ENCODE measurements at places on chromosomes 12 and 14.

- DNase-seq = no peak
These were observed 1029.7 kb upstream of the LRFN5 start for GRCh38 chr14:40576880-40577478.

DNA sequence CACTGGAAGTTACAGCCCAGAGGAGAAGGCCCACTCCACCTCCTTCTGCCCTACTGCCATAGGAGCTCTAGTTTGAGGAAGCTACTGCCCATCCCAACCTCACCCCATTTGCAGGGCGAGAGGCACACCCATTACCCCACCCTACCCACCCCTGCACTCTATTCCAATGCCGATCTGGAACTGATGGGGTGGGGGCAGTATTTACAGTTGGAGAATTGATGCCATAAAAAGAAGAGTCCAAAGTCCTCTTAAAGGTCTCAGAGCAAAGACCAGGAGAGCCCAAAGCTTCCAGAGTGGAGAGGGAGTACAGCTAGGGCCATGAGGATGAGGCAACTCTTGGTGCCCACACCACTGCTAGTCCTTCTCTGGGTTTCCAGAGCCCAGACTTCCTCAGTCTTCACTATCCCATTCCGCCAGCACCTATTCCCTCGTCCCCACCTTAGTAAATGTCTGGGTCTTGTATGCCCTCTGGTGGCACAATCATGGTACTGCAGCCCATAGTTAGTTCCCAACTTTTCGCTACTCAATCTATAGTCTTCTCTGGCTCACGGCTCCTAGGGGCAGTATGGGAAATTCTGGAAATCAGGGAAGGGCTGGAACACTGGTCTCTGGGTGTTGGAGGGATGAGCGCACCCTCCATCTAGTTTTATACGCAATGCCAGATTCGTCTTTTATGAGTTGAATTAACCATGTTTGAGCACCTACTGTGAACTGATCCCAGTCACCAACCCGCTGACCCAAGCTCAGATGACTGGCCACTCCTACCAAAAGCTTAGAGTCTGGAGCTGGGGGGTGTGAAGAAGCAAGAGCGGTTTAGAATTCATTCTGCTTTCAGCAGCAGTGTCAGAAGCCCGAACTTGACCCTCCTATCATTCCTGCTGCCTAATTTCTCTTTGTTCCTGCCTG is 6.9 kb upstream of the ADCY6 start:
- DNase-seq = peak; percentile 84

DNA sequence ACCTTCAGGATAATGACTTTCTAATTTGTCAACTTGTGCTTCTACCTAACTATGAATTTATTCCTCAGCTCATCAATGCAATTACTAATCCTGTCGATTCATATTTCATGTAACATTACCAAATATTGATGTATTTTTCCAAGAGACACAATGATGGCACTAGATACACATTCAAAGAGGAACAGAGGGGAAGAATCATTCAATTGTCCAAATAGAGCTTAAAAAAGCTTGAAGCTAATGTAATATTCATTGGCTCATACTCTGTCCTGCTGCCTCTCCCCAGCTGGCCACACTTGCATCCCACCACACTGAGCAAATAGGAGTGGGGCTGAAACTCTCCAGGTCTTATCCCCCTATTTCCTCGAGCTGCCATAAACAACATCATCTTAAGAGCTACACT is 9.3 kb downstream of the TESPA1 start:
- no peak for DNase-seq

GRCh38 chr12:120263748-120264085 is 1.8 kb downstream of the PXN start:
- no peak for DNase-seq

GRCh38 chr12:41908206-41908605 is 236.5 kb downstream of the GXYLT1 start:
- no peak for DNase-seq

DNA sequence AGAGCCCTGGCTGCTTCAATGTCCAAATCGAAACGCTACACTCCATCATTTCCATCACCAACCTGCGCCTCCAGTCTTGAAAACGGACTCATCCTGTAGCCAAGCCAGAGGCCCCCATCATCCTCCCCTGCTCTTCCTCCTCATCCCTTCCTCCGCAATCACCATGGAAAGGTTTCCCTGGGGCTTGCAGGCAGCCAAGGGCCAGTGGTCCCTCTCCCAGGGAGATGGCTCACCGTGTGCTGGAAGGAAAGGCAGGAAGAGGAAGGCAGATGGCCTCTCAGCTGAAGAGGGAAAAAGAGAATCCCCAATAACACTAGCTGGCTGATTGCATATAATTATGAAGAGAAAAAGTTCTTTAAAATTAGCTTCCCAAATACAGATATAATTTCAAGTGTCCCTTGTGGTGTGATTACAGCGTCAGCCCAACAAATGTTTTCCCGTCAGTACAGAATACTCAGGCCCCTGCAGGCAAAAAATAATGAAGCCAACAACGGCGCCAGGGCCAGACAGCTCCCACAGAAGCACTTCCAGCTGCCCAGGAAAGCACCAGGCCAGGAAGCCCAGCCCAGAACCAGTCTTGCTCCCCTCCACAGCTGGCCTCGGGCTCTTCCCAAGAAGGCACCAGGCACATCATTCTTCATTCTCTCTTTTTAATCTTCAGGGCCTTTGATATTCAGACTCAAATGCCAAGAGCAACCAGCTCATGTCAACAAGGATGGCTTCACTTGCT is 24.7 kb downstream of the ITPK1 start:
- DNase-seq = no peak

- DNase-seq = no peak
These were observed 49.5 kb upstream of the PIWIL1 start for GRCh38 chr12:130288206-130288605.

- no peak for DNase-seq
These were observed 21.8 kb downstream of the FUT8 start for GRCh38 chr14:65434216-65434850.

DNA sequence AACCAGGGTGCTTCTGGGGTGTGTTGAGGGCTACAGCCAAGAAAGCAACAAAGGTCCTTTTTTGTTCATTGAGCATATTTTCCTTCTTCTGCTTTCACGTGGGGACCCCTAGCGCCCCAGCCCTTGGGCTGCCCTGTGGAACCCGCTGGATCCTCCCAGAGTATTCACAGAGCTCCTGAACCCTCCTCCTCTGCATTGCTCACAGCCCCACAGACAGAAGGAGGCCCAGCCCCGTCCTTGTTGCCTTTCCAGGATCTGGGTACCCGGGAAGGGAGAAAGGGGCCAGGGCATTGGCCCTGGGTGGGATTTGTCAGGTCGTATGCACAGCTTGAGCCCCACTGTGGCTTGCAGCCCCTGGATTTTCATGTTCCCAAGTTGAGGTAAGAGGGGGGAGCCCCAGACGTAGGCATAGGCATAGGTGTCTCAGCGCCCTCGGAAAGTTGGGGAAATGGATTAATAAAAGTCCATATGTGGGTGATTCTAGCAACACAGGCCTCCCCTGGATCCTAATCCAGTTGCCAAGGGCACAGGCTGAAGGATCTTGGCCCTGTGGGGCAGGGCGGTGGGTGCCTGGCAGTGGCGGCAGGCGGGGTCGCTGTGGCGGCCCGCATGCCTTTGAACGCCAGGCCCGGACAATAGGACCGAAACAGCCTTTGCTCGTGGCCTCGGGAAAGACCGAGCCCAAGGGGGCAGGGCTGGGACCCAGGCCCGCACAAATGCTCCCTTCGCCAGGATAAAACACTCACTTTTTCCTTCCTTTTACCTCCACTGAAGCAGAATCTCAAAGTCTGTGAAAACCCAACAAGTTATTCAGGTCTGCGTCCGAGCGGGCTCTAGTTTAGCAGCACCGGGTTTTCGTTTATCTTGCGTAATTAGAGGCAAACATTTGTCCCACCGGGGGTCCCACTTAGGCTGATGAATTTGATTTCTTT is 3.0 kb upstream of the HOXC10 start:
- no peak for DNase-seq

DNA sequence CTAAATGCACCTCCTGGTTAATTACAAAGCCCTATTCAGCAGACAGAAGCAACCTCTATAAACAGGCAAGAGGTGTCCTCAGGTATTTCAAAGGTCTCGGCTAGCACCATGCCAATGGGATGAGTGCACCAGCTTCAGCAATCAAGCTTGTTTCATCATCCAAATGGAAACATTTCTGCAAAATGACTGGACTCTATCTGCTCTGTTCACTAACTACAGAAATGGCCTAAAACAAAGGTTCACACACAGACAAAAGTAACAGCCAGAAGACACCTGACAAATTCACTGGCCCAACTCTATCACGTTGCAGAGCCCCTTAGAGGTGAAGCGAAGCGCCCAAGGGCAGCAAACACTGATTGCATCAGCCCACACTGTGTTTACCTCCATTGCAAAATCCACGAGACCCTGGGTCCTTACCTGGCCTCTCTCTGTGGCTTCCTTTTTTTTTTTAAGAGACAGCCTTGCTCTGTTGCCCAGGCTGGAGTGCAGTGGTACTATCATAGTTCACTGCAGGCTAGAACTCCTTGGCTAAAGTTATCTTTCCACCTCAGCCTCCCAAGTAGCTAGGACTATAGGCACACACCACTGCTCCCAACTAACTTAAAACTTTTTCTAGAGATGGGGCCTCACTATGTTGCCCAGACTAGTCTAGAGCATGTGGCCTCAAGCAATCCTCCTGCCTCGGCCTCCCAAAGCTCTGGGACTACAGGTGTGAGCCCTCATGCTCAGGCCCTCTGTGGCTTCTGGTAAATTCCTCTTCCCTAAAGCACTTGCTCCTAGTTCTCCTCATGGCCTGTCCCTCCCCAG is 8.5 kb upstream of the SYNE3 start:
- DNase-seq = no peak

DNA sequence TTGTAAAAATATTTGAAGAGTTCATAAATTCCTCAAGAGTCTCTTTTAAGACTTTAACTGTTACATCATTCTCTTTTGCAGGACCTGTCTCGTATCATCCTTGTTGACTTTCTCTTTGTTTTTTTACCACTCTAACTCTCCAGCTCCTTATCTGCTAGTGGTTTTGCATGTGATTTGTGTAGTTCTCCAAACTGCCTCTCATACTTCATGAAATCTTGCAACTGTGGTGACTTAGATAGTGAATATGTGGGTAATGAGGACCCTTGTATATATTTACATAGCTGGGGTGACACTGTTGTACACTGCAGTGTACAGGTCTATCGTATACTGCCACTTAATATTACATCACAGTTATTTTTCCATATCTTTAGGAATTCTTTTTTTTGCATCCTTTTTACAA is 40.2 kb upstream of the EMP1 start:
- no peak for DNase-seq

DNA sequence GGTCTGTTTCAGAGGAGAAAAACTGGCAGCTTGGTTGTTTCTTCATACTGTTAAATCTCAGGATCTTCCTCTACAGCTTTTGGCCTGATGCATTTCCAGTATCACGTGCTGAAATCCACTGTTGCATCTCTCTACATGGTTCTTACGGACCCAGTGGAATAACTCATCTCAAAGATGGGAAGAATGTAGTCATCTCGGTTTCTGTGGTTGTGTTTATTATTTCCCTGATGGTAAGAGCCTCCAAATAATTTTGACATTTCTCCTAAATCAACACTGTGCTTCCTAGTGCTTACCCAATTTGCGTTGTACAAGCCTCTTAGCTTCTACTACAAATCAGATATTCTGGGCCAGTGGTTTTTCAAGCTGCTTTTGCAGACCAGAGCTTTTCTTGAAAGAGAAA is 812.8 kb downstream of the C12orf50 start:
- DNase-seq = no peak

- DNase-seq = no peak
These were observed 370.2 kb downstream of the DPF3 start for GRCh38 chr14:72523424-72524294.

- peak; percentile 71 for DNase-seq
These were observed 18.6 kb downstream of the PSMC1 start for GRCh38 chr14:90274808-90275457.

GRCh38 chr12:77678621-77679020 is 152.1 kb upstream of the NAV3 start:
- DNase-seq = no peak

DNA sequence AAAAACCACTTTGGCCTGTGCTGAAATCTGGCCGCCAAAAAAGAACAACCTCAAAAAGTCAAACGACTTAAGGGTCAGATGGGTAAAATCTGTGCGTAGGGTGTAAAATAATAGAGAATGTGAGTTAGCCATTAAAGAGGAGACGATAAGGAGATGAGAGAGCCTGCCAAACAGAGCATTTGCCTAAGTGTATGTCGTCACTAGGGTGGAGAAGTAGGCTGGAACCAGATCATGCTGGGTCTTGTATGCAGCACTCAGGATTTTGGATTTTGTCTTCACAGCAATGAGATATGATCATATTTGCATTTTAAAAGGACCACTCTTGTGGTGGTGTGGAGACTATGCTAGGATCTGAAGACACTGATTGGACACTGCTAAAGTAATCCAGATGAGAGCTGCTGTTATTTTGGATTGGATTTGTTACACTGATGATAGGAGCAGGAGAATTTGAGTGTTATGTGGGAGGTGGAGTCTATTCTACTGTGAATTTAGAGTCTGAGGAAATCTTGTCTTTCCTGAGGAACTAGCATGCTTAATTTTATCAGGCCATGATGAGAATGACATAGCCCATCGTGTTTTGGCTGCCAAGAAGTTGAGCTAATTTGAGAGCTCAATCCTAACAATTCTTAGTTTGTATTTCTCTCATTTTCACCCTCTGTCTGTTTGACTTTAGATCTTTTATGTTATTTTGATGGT is 24.8 kb upstream of the DBX2 start:
- DNase-seq = no peak

DNA sequence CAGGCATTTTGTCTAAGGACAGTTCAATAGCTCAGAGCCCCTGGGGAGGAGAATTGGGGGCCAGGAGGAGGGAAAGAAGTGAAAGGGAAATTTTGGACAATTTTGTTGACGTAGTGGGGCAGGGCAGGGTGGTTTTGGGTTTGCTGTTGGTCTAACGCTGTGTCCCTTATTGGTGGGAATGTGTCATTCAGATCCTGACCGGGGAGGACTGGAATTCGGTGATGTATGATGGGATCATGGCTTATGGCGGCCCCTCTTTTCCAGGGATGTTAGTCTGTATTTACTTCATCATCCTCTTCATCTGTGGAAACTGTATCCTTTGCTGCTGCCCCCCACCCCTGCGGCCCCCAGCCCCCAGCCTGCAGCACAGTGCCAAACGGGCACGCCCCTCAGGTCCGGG is 212.1 kb upstream of the FKBP4 start:
- peak; percentile 38 for DNase-seq

- peak; percentile 75 for DNase-seq
These were observed 8.7 kb upstream of the WDR89 start for GRCh38 chr14:63650256-63650952.

DNA sequence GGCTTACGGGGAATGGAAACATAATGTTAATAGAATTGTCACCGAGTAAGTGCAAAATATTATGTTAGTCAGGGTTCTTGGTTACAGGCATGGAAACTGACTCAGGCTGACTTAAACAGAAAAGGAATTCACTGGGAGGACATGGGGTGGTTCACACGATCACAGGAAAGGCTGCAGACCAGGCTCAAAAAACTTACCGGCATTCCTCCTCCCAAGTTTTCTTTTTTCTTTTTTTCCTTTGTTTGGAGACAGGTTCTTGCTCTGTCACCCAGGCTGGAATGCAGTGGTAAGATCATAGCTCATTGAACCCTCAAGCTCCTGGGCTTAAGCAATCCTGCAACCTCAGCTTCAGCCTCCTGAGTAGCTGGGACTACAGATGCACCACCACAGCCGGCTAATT is 11.9 kb upstream of the UBE2N start:
- no peak for DNase-seq

- DNase-seq = no peak
These were observed 296.0 kb downstream of the PCNX1 start for GRCh38 chr14:71203306-71203705.

GRCh38 chr12:19647806-19648556 is 208.7 kb downstream of the AEBP2 start:
- no peak for DNase-seq
